ENCODE measurements at places on chromosomes 7 and 10.

- no peak for DNase-seq
Measured at GRCh38 chr10:44465401-44466115, 80.7 kb upstream of the CXCL12 start.

DNA sequence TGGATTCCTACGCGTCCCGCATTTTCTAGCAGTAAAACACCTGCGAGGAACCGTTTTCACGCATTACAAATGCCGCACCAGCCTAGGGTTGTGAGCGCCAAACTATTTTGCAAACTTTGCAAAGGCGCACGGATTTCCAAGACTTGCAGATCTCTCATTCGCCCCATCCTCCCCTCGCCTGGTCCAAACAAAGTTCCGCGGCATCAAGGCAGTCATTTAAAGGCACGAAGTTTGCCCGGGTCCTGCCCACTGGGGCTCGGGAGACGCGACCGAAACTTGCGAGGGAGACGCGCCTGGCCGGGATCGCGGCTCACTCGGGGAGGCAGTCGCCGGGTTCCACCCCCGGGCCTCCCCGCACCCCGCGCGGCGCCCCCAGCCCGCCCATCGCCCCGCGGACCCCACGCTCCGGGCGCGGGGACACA, 613 bp downstream of the USP6NL start:
- DNase-seq: no peak

DNA sequence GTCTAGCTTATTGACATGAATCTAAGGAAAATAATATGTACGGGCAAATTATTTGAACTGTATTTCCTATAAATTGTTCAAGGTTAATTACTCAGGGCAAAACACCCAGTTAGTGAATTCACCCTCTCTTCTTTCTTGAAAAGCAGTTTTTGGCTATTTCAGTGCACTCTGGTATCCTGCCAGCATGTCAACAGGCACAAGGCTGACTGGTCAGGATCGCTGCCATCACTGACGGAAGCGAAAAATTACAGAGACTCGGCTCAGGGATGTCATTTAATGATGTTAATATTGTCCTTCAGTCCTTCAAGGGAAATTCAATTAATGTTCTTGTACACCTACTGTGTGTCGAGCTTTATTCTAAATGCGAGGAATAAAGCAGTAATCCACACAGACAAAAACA, 28.3 kb upstream of the OLAH start:
- DNase-seq: no peak

- DNase-seq: no peak
Measured at GRCh38 chr10:124962421-124962820, 20.5 kb downstream of the ZRANB1 start.
